ENCODE measurements at places on chromosomes 7 and 10.

DNA sequence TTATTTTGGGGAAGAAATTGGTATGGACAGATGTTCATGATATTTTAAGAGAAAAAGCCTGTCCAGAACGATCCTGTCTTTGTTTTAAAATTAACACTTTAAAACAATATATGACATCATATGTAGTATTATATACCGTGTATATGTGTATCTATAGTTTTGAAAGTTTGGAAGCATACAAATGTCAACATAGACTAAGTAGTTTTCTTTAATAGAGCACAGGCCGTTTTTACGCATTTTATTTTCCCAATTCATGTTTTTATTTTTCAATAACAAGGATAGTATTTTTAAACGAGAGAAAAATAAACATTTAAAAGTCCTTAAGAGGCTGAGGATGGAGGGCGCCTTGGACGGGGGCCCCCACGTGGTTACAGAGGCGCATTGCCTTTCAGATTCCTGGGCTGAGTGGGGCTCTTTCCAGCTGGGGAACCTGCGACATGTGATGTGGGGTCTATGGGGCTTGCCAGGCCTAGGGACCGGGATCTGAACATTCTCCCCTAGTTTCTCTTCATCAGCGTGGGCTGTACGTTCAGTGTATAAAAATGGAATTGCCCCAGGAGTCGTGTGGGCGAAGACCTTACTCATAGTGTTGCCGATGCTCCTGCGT lies 127.8 kb upstream of the ZNF746 start:
- DNase-seq, result peak; percentile 74

- no peak for DNase-seq
These were observed 5.2 kb upstream of the KAZALD1 start for GRCh38 chr10:101056365-101057151.

DNA sequence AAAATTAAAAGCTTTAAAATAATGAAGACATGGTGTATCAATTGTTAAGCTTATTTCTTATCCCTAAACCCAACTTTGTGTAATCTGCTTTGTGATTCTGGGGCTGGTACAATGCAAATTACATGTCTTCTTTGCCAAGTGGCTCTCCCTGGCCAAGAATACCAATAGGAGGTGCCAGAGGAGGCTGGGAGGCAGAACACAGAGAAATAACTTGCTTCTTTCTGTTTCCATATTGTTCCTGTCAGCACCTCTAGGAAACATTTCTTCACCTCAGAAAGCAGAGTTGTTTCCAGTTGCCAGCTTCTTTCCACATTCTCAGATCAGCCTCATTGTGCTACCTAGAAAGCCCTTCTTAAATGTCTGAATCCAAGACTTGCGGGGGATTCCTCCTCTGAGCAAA lies 174.4 kb downstream of the MDFIC start:
- no peak for DNase-seq

DNA sequence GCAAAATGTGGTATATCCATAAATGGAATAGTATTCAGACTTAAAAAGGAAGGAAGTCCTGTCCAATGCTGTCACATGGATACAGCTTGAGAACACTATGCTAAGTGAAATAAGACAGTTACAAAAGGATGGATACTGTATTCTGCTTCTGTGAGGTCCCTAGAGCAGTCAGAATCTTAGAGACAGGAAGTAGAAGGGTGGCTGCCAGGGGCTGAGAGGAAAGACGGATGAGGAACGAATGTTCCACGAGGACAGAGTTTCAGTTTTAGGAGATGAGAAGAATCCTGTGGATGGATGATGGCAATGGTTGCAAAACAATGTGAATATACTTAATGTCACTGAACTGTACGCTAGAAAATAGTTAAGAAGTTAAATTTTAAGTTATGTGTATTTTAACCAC lies 3.8 kb downstream of the PRKCQ start:
- DNase-seq, result no peak

GRCh38 chr7:30933124-30933974 lies 21.7 kb downstream of the AQP1 start:
- no peak for DNase-seq

DNA sequence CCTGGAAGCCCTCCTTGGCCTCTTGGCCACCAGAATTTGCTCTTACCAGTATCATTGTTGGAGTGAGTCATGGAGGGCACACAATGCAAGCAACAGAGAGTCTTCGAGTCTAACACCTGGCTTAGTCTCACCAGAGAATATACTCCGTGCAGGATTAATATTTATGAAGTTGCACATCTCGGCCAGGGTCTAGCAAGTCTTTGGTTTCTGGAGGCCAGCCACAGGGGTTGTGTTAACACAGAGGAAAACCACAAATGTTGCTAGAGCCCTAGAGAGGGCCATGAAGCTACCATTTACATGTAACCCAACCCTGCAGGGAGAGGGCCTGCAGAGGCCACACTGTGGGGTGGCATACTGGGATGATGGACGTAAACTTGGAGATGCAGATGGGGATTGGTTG lies 71.8 kb downstream of the MTPN start:
- DNase-seq, result peak; percentile 30

DNA sequence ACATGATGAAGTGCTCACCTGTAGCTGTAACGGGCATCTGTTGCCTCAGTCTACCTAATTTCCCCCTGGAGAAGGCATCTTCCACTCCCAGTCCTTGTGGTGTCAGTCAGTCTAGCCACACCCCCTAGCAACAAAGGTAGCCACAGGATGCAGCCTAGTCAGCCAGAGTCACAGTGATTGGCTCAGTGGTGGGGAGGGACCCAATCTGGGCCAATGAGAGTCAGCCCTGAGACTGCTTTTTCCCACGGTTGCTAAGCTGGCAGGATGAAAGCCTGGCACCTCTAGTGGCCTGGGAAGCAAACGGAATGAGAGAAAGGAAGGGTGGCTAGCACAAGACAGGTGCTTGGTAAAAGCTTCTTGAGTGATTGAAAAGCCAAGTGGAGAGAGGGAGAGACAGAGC lies 118.6 kb downstream of the SH3PXD2A start:
- DNase-seq, result no peak

DNA sequence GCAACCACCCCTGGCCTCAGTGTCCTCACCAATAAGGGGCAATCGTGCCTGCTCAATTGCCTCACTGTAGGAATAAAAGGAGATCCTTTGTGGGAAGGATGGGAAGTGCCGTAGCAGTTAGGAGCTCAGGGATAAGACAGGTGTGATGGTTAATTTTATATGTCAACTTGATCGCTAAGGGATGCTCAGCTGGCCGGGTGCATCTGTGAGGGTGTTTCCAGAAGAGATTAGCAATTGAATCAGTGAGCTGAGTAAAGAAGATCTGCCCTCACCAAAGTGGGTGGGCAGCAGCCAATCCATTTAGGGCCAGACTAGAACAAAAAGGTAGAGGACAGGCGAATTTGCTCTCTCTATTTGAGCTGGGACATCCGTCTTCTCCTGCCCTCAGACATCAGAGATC lies 46.3 kb downstream of the BUB3 start:
- no peak for DNase-seq

GRCh38 chr10:6811153-6811552 lies 231.1 kb upstream of the PRKCQ start:
- DNase-seq, result no peak

DNA sequence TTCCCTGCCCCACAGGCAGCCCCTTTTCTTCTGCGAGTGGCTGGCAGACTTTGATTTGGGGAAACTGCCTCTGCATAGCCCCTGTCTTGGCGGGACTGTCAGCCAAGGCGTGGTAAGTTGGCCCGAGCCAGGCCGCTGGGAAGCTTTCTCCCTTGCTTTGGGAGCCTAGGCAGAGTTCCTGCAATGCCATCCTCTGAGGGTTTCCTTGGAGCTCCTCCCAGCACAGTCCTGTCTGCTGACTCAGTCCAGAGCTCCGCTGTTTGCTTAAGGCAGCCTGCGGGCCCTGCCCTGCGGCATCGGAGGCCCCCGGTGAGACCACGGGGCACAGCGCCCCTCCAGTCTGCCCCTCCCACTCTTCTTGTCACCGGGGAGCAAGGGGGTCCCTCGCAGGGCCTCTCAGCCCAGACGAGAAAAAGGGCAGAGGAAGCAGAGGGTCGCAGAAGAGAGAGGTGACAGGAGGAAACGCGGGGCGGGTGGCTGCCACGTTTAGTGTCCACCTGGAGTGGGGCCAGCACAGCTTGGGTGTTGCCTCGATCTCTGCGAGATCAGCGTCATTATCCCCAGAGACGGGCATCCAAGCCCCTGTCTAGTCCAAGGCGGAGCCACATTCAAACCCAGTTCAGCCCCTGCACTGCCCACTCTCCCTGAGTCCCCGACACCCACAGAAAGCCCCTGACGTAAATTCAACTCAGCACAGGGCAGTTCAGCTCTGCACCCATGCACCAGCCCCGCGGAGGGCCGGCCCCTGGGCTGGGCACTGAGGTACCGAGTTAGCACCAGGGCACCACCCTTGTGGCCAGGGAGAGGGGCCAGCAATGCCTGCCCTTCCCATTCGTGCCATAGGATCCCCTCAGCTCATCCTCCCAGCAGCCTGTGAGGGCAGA lies 59.0 kb upstream of the CHST15 start:
- DNase-seq, result peak; percentile 81

- no peak for DNase-seq
These were observed 27.4 kb downstream of the ITGB8 start for GRCh38 chr7:20358106-20358505.

- DNase-seq, result no peak
These were observed 45.3 kb upstream of the FAM133B start for GRCh38 chr7:92635538-92635937.

- no peak for DNase-seq
These were observed 459 bp downstream of the CYCS start for GRCh38 chr7:25124465-25125136.

GRCh38 chr7:135274495-135275268 lies 41.0 kb downstream of the STRA8 start:
- peak; percentile 74 for DNase-seq

- DNase-seq, result no peak
These were observed 140.4 kb downstream of the ZMYND11 start for GRCh38 chr10:275680-276079.

Measured in astrocyte of the spinal cord (primary cell).